A549 treated with RU486 at 1 μM for 4 hours (cell line): ENCODE measurements at places on chromosomes 7 and 10. TPM values are rescaled to one million over a fixed set of nuclear protein-coding genes. Genes with fewer than 3 reads are reported as not detected.

The UPK3B gene
- total RNA-seq, result 11.2 to 20.7 TPM (median 17.7 TPM) in 5 replicates

The CLRN3 gene
- total RNA-seq, result 0.23 TPM in 1 of 5 replicates, not detected in the others

The SPDYE5 gene
- total RNA-seq, result not detected in 5 replicates

The FEZF1 gene
- not detected in 5 replicates for total RNA-seq

The ARMC3 gene
- 0.34 to 1.2 TPM (median 0.73 TPM) in 5 replicates for total RNA-seq

The GARIN1A gene
- 0.42 to 1.4 TPM (median 0.71 TPM) in 5 replicates for total RNA-seq

The TSPAN14 gene
- 106 to 151 TPM (median 131 TPM) in 5 replicates for total RNA-seq

The POT1 gene
- 10.0 to 15.7 TPM (median 13.0 TPM) in 5 replicates for total RNA-seq

The LRIT1 gene
- not detected in 5 replicates for total RNA-seq

The HTR7 gene
- 0.07 to 0.13 TPM (median 0.09 TPM) in 5 replicates for total RNA-seq
